ENCODE measurements at places on chromosomes 3 and 15.

DNA sequence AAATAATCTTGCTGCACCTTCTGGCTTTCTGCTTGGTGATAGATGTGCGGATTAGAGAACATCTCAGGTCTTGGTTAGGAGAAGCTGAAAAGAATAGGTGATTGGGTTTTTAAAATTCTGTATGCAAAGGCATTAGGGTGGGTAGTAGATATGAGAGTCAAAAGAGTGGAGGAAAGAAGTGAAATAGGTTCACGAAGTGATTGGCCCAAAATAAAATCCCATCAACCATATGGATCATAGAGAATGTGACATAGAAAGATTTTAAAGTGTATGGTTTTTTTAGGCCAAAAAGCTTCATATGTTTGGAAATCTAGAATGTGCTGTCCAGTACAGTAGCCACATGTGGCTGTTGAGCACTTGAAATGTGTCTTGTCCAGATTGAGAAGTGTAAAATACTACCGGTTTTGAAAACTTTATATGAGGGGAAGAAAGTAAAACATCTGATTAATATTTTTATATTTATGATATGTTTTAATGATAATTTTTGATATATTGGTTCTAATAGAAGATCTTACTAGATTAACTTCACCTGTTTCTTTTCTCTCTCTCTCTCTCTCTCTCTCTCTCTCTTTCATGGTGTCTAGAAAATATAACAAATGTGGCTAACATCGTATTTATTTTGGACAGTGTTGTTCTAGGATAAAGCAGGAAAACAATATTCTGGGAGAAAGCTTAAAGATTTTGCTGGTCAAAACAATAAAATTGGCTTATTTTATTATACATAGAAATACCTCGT lies 2.9 kb downstream of the MBNL1 start:
- no peak for DNase-seq

- DNase-seq, result no peak
Observed at GRCh38 chr3:18787441-18787840, 360.9 kb upstream of the KCNH8 start.

DNA sequence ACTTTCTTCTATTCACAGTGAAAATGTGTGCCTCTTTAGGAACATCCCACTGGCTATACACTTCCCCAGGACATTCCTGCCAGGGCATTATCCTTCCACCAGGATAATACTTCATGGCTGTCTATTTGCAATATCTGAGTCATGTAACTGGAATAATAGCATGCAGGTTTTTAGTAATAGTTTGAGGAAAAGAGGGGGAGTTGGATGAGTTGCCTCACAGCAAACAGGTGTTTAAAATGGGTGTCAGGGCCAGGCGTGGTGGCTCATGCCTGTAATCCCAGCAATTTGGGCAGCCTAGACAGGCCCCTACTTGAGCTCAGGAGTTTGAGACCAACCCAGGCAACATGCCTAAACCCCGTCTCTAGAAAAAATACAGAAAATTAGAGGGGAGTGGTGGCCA lies 585.9 kb downstream of the DIPK2A start:
- DNase-seq, result no peak

DNA sequence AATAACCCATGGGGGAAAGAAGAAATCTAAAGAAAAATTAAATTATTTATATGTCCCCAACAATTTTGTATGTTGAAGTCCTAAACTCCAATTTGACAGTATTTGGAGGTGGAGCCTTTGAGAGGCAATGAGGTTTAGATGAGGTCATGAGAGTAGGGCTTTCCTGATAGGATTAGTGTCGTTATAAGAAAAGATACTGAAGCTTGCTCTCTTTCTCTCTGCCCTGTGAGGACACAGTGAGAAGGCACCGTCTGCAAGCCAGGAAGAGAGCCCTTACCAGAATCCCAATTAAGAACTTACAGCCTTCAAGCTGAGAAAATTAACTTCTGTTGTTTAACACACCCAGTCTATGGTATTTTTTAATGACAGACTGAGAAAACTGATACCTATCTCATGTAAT lies 16.1 kb upstream of the OR5AC2 start:
- DNase-seq, result no peak

DNA sequence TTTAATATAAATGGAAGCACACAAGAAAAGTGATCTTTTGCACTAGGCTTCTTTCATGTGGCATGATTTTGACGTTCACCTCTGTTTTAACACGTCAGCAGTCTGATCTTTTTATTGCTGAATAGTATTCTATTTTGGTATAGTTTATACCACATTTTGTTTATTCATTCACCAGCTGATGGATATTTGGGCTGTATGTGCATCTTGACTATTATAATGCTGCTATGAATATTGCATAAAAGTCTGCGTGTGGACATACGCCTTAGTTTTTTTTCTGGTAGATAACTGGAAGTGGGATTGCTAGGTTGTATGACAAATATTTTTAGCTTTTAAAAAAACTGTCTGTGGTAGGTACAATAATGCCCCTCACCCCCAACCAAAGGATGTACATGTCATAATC lies 14.4 kb downstream of the NAA50 start:
- no peak for DNase-seq

GRCh38 chr15:71334873-71335272 lies 219.6 kb downstream of the THSD4 start:
- no peak for DNase-seq

GRCh38 chr3:33482111-33482521 lies 41.9 kb upstream of the UBP1 start:
- DNase-seq, result no peak

- DNase-seq, result no peak
Observed at GRCh38 chr15:81256916-81257315, 60.2 kb downstream of the IL16 start.

DNA sequence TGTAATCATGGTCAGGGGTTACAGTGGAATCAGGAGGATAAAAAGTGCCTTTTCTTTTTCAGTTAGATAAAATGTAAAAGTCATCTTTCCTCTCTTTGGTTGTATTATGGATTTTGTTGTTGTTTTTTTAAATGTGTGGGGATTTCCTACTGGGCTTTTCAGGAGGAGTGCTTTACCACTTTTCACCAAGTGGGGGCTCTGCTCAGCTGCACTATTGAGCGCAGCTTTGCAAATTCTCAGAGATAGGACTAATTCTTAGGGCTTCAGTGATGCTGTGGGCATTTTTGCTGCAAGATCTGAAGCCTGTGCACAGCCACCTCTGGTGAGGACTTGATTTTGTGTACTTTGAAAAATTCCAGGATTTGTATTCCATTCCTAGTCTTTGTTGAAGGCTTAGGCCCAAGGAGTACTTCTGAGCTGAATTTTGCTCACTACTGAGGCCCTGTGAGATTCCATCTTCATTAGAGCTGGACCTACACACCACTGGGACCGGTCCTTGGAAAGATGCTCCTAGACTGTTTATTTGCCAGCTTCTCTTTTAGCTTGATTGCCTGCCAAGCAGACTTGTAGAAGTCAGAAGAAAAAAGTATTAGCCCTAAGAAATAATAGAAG lies 7.5 kb downstream of the GNB5 start:
- DNase-seq, result no peak

DNA sequence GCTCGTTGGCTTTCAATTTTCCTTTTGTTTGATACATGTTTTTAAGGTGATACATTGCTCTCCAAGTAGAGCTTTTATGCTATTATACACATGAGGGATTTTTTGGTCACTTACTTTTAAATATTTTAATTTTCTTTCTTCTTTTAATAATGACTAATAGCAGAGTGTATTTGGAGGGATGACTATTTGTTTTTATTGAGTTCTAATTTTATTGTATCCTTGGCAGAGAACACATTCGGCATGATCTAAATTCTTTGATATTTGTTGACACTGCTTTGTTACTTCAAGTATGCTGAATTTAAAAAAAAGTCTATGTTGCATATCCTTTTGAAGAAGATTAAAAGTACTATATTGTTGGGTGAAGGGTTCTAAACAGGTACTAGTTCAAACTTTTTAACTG lies 149.9 kb upstream of the PDZRN3 start:
- DNase-seq, result no peak

- no peak for DNase-seq
Observed at GRCh38 chr15:37107071-37107743, 6.9 kb upstream of the MEIS2 start.

- no peak for DNase-seq
Observed at GRCh38 chr3:48469046-48469915, 22.7 kb downstream of the ATRIP start.

DNA sequence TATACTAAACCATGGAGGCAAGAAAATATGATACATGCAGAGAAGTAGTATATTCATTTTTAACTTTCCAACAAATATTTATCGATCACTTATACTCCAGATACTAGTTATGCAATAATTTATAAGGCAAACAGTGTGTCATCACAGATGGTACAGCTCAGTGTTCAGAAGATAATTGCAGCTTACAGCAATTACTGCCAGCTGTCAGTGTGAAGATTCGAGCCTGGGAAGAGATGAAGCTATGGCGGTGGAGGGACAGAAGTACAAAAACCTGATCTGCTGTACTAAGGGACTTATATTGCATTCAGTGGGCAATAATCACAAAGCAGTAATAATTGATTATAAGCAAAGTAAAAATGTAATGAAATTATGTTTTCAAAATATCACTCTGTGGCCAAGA lies 170.6 kb upstream of the EPHA3 start:
- no peak for DNase-seq

- DNase-seq, result no peak
Observed at GRCh38 chr15:68608206-68608843, 29.5 kb downstream of the CORO2B start.

DNA sequence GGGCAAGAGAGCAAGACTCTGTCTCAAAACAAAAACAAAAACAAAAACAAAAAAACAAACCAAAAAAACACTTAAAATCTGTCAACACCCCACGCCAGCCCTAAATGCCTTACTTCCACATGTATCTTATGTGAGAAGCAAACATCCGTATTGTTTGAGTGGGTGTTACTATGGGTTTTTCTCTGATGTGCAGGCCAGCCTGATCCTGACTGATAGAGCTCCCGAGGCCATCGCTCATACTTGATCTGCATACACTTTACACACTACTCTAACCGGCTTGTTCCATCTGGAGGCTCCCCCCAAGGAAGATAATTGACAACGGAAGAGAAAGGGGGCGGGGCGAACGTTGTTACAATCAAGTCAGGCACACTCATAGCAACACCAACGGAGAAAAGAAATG lies 237.4 kb downstream of the TBL1XR1 start:
- no peak for DNase-seq

DNA sequence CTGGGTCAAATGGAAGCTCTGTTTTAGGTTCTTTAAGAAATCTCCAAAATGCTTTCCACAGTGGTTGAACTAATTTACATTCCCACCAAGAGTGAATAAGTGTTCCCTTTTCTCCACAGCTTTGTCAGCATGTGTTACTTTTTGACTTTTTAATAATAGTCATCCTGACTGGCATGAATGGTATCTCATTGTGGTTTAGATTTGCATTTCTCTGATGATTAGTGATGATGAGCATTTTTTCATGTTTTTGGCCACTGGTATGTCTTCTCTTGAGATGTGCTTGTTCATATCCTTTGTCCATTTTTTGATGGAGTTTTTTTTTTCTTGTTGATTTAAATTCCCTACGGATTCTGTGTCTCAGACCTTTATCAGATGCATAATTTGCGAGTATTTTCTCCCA lies 745.0 kb upstream of the BCHE start:
- DNase-seq, result no peak

- no peak for DNase-seq
Observed at GRCh38 chr15:55829826-55830225, 86.9 kb upstream of the PRTG start.

DNA sequence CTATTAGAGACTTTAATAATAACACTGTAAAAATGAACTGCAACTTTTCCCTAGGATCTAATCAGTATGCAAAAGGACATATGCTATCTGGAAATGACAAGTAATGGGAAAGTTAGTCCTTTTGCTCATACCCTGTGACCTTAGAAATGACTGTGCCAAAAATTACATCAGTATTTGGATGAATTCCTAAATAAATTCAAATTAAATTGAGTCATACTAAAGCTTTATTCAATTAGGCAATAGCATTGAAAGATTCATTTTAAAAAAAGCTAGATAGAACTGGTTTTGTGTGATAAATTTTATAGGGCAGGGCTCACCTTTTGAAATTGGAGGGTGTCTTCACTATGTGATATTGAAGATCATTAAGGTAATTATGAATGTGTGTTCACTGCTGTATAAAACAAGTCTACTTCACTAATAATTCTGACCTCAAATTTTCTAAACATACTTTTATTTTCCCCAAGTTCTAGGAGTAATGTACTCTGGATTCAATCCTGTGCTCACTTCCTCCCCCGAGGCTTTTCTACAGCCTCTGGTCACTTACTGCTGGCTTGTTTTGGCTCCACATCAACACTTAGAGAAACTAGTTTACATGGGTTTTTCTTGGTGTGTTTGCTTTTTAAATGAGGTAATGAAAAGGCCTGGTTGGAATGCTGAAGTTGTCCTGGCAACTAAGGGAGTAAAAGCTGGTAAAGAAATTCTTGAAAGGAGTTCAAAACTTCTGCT lies 44.4 kb upstream of the SPTSSB start:
- no peak for DNase-seq

DNA sequence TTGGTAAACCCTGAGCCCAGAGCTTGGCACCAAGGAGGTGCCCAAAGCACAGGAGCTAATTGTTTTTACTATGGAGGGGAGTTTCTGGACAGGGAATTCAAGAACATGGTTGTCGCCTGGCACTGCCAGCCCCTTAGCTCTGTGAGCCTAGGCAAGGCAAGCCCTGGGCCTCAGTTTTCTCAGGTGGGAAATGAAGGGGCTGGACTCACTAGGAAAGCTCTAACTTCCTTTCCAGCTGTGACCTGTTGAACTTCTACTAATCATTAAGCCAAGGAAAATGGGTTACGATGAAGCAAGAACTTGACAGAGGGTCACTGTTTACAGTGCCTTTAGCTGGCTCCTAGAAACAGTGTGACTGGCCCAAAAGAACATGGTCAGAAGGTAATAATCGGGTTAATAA lies 277.2 kb downstream of the SHQ1 start:
- no peak for DNase-seq

GRCh38 chr15:65377105-65377975 lies 462 bp downstream of the IGDCC3 start:
- DNase-seq, result no peak

DNA sequence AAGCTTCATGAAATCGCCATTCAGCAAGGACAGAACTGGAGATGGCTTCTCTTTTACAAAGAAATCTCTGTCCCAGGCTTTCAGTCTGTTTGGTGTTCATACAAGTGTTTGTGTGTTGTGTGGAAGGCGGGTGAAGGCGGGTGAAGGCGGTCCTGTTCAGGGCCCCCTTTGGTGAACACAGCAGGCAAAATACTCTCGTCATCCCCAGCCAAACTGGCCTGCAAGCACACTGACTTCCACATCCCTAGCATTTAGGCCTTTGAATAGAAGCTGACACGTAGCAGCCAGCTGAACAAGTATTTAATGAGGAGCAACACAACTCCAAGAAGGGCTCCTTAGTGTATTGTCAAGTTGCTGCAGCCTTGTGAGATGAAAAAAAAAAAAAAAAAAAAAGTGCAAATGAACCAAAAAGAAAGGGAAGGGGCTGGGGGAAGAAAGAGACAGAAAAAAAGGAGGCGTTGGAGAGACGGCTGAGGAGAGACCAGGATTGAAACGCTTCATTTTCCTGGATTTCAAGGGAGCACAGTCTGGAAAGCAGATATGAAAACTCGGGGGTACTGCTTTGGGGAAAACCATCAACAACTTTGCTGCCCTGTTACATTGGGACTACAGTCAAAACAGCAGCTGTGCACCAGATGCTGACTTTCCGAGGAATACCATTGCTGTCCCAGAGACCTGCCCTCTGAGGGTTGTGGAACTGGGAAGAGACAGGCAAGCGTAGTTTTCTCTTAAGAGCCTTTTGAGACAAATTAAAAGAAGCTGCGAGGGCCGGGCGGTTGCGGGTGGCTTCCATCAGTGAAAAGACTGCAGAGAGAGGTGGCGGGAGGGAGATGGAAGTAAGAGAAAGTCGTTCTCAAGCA lies 74.6 kb downstream of the TGFBR2 start:
- DNase-seq, result no peak
